T-cell (primary cell): ENCODE measurements at places on chromosomes 7 and 10.

- DNase-seq = no peak
Observed at GRCh38 chr7:69889976-69890351, 291.7 kb downstream of the AUTS2 start.

DNA sequence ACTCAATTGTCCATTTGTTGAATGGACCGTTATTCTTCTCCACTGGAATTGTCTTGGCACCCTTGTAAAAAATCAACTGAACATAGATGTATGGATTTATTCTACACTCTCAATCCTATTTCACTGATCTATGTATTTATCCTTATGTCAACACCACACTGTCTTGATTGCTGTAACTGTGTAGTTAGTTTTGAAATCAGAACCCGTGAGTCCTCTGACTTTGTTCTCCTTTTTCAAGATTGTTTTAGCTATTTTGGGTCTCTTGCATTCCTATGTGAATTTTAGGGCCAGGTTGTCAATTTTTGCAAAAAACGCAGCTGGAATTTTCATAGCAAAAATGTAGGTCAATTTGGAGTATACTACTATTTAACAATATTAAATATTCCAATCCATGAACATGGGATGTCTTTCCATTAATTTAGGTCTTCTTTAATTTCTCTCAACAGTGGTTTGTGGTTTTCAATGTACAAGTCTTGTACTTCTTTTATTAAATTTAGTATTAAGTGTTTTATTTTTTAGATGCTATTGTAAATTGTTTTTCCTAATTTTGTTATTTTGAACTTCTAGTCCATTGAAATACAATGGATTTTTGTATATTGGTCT lies 10.0 kb downstream of the CAMK2B start:
- no peak for DNase-seq

DNA sequence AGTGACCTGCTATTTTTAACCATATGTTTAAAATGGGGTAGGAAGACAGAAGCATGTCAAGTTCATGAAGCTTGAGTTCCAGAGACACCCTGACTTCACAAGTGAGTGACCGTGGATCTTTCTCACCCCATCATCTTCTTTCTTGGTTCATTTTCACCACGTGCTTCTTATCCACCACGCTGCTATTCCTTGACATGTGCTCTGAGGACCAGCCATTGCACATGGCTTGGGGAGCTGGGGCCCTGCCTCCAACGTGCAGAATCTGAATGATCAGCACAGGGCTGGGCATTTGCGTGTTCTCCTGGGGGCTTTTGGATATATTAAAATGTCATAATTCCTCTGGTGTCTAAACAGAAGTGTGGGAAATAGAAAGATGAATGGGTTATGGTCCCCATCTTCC lies 25.0 kb upstream of the GTPBP4 start:
- DNase-seq = no peak

DNA sequence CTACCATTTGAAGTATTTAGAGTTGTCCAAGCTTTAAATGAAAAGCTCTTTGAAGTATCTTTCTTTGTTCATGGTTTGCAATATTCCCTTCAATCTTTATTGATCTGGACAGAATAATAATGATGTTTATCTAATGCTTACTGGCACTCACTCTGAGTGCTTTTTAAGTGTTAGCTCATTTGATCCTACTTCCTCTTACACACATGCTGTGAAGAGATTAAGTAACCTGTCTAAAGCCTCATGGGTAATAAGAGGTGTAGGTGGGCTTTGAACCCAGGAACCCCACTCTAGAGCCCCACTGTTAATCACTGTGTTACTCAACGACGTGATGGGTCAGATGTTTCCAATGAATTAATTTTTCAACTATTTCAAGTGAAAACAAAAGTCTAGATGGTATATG lies 31.1 kb upstream of the ADD3 start:
- DNase-seq = no peak

- DNase-seq = no peak
Observed at GRCh38 chr10:43206391-43207235, 60.3 kb downstream of the RASGEF1A start.

GRCh38 chr7:130473876-130474275 lies 18.0 kb upstream of the MEST start:
- DNase-seq = no peak

GRCh38 chr7:132750530-132751217 lies 174.4 kb upstream of the PLXNA4 start:
- no peak for DNase-seq

DNA sequence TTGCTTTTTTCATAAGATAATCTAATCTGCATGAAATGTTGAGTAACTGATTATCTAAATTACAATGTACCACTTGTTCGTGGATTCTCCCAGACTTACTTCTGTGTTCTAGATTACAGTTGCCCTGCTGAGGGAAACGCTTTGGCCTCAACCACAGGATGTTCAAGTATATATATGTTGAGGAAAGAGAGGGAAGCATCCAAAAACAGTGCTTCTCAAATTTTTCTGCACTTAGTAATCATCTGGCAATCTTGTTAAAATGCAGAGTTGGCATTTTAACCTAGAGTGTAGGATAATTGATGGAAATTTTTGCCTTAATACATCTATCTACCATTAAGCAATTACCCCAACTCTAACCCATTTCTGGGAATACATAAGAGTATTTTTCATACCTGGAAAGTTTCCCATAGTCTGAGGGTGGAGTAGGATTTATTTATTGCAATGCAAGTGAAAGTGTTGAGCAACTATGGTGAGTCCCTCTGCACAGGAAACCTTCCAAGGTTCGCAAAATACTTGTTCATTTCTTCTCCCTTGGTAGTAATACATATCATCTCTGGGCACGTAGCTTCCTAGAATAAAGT lies 59.6 kb upstream of the C1GALT1 start:
- DNase-seq = no peak

DNA sequence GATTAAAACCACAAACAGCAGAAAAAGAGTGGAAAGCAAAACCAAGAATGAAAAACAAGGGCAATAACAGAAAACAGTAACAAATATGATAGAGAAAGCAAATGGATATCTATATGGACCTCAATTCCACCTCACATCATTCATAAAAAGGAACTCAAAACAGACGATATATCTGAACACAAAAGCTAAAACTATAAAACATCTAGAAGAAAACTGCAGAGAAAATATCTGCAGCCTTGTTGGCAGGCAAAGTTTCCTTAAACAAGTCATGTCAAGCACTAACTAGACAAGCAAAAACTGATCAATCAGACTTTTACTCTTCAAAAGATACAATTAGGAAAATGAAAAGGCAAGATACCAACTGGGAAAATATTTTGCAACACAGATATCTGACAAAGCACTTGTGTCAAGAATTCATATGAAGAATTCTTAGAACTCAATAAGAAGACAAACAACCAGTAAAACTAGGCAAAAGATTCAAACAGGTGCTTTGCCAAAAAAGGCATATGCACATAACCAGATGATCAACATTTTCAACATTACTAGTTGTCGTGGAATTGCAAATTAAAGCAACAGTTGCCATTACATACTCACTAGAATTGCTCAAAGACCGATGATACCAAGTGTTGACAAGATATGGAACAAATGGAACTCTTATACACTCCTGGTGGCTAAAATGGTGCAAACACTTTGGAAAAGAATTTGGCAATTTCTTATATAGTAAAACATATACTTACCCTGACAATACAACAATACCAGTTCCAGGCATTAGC lies 25.9 kb upstream of the ZMIZ1 start:
- DNase-seq = no peak

DNA sequence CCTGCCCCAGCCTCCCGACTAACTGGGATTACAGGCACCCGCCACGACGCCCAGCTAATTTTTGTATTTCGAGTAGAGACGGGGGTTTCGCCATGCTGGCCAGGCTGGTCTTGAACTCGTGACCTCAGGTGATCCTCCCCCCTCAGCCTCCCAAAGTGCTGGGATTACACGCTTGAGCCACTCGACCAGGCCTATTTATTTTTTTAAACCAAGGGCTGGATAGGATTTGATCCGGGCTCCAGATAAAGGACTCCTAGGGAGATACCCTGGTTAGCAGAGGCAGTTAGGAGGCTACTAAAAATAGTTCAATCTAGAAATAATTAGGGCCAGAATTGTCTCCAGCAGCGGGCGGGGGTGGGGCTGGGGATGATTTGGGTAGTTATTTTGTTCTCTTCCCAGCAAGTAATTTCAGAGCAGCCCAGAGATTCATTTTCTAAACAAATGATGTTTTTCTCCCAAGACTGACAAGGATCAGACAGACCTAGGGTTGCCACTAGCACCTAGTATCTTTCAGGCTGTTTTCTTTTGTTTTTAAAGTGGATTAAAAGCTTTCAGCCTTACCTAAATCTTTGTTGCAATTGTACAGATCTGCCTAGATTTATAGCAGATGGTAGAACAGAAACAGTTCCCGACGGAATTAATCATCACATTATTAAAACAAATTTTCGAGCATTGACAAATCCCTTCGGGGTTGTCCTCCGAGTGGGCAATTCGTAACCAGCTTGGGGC lies 859 bp upstream of the SMC3 start:
- DNase-seq = no peak

- no peak for DNase-seq
Observed at GRCh38 chr7:112176693-112177415, 29.3 kb downstream of the DOCK4 start.

GRCh38 chr7:135716677-135717238 lies 11.2 kb downstream of the SLC13A4 start:
- DNase-seq = no peak

DNA sequence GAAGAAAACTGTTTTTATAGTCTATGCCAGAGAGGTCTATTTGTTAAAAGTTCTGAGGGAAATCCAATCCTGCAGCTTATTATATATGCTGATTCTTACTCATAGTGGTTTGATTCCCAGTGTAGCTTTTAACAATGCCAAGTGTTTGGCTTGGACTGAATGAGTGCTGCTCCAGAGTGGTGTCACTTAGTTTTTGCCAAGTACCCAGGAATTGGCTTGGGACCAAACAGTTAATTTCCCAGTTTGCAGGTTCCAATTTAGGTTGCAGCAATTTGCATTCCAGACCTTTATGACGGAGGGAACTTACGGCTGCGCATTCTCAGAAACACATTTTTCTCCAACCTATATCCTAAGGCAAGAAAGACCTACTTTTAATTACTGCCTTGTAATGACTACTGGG lies 32.4 kb downstream of the NSUN6 start:
- no peak for DNase-seq

- no peak for DNase-seq
Observed at GRCh38 chr7:130442601-130443000, 1.8 kb upstream of the CEP41 start.

DNA sequence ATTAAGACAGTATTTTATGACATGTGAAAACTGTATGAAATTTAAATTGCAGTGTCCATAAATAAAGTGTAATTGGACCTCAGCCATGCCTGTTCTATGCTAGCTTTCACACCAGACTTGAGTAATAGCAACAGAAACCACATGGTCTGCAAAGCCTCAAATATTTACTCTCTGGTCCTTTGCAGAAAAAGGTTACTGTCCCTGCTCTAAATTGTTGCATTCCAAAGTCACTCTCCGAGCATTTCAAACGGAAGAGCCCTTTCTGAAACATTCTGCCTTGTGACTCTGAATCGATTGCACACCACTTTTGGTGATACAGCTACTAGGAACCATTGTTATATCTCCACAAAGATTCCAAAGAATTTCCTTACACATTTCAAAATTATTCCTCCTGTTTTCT lies 81.0 kb upstream of the STK17A start:
- DNase-seq = no peak

DNA sequence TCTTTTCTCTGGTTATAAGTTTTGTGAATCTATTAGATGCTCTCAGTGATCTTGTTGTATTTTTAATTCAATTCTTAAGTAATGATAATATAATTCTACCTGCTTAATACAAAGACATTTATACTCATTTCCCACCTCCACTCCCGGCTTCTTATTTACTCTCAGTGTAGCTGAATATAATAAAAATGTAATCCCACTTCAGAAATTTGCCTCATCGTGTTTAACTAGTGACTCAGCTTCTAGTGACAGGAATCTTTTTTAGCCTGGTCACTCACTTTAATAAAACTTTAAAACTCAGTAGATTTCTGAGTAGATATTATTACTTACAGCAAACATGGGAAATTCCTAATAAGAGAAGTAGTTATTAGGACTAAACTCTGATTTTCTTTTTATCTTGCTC lies 1506.2 kb upstream of the LRRTM3 start:
- no peak for DNase-seq

DNA sequence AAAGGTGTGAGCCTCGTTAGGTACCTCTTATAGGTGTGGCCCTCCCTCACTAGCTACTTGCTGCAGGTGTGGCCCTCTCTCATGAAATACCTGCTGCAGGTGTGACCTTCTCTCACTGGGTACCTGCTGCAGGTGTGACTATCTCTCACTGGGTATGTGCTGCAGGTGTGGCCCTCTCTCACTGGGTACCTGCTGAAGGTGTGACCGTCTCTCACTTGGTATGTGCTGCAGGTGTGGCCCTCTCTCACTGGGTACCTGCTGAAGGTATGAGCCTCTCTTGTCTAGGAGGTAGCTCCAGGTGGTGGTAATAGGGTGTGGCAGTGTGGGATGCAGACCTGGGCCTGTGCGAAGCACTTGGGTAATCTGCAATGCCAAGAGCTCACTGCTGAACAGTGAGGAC lies 170.7 kb upstream of the PLPP4 start:
- no peak for DNase-seq

DNA sequence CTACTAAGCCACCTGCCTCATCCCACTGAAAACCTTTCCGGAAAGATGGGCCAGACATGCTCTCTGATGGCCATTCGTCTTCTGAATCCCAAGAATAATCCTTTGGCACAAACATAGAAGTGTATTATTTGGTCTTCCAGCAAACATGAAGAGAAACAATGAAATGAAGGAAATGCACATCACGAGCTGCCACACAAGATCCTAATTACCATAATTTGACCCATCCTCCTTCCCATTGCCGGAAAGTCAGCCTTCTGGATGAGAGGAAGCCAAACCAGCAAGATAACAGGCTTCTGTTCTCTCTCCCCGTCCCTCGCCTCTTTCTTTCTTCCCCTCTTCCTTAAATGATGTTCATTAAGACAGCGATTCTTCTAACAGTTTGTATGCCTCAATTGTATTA lies 218.9 kb upstream of the KMT2E start:
- DNase-seq = no peak

- no peak for DNase-seq
Observed at GRCh38 chr10:113891476-113891875, 37.0 kb downstream of the NHLRC2 start.

DNA sequence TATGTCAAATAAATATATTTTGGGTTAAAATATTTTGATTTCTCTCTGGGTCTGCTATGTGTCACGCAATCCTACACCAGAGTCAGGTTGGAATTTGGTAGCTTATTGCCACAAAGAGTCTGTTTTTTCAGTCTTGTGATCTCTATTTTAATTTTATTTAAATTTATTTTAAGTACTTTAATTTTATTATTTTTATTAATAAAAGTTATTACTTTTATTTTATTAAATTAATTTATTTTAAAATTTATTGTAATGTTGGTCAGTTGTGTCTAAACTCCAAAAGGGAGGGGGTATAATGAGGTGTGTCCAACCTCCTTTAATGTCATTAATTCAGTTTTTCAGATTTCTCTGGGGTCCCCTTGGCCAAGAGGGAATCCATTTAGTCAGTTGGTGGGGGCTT lies 42.8 kb upstream of the RAB18 start:
- DNase-seq = no peak

DNA sequence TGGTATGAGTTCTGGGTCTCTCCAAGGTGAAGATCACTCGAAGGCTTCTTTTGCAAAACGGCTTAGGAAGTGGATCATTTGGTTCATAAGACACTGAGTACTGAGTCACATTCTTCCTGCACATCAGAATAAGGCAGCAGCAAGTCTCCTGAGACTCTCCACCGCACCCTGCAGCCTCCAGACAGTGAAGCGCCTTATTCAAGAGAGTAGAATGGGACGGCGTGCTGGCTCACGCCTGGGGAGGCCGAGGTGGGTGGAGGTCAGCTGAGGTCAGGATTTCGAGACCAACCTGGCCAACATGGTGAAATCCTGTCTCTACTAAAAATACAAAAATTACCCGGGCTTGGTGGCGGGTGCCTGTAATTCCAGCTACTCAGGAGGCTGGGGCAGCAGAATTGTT lies 70.3 kb downstream of the C10orf143 start:
- no peak for DNase-seq
